Stimulated activated CD4-positive, alpha-beta T cell treated with anti-CD3 and anti-CD28 coated beads, TNF-alpha, amount 100 ng/mL, for 4 hours (primary cell): ENCODE measurements at places on chromosomes 6 and 20.
A peak's percentile ranks its signal among the peaks of the same experiment; 100 is the strongest.

GRCh38 chr6:118467181-118467580 lies 80.9 kb upstream of the PLN start:
- DNase-seq = no peak

DNA sequence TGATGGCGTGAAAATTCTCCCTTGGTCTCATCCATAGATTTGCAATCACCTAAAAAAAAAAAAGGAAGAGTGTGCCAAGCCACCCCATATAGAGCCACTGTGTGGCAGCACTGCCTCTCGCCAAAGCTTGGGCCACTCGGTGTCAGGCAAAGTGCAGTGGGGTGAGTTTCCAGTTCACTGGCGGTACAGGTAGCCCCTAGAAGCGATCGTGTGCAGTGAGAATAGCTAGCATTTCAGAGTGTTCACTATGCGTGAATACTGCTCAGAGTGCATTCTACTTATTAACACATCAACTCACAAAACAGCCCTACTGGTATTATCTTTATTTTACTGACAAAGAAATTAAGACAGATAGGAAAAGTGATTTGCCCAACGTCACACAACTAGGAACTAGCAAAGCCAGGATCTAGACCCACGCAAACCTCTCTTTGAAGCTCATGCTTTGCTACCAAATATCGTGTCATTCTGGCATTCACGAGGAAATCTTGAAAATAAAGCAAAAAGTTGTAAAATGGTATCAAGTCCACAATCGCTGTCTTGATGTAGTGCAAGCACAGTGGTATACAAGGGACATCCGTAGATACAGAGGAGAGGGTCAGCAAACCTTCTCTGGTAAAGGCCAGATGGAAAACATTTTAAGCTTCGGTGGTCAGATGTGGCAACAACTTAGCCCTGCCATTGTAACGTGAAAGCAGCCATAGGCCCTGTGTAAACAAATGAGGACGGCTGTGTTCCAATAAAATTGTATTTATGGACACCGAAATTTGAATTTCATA lies 10.4 kb upstream of the GCNT2 start:
- no peak for DNase-seq

DNA sequence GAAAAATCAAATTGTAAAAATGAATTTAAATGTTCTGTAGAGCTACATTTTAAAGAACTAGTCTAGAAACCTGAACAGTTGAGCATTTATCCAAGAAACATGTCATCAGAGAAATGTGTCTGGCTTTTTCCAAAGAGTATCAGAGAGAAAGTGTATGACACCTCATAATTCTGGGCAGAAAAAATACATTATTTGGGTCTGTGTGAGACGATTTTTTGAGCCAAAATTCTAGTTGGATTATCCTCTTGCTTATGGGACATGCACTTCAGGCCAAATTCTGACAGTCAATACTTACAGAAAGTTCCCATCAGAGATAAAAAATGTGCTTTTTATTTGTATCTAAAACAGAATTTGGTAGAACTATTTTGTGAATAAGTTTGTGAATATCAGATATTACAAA lies 1242.7 kb downstream of the EPHA7 start:
- no peak for DNase-seq

DNA sequence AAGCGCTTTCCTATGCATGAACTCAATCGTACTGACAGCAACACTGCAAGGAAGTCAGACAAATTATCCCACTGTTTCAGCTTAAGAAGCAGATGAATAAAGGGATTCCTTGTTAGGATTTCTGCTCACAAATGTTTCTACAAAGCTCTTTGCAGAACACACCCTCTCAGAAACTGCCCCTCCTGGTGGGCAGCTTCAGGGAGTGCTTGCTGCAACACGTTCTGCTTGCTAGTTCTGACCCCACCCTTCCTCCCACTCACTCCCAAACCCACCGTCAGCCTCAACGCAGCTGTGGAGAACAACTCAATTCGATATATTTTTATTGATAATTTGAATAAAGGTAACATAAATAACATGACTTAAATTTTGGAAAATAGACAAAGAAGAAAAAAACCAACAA lies 250.8 kb upstream of the PRDM1 start:
- no peak for DNase-seq

GRCh38 chr20:49674383-49675352 lies 39.0 kb downstream of the B4GALT5 start:
- DNase-seq = no peak

- no peak for DNase-seq
Observed at GRCh38 chr6:140893432-140893831, 1239.3 kb upstream of the GJE1 start.

- no peak for DNase-seq
Observed at GRCh38 chr6:111430605-111431376, 52.2 kb downstream of the REV3L start.

DNA sequence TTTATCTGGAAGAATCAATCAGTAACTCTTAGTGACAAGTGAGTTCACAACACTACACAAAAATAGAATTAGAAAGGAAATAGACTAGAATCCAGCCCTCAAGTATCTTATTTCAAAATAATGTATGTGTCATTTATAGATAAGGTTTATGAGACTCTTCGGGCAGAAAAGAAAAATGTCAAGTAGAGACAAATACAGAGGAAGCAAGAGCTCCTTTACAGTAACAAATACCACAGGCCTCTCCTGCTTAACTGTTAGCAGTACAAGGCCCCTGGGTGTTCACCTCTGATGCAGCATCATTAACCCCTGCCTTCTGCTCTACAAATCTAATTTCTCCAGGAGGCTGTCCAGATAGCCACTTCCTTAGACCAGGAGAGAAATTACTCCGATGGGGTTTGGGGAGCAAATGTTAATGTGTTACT lies 76.7 kb downstream of the UBE3D start:
- DNase-seq = no peak

GRCh38 chr6:108114841-108115597 lies 40.5 kb upstream of the OSTM1 start:
- DNase-seq = no peak

DNA sequence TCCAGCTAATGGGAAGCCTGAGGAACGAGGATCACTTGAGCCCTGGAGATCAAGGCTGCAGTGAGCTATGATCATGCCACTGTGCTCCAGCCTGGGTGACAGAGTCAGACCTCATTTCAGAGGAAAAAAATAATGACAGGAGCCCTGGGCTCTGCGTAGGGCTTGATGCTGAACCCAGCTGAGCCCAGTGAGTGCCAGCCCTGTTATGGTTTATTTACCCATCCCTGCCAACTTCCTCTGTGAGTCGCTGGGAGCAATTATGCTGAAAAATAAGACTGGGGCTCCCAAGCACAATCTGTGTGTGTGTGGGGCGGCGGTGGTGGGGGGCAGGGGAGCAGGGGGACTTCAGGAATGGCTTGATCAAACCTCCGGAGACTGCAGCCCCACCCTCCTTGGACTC lies 75.9 kb upstream of the PMEPA1 start:
- DNase-seq = no peak

DNA sequence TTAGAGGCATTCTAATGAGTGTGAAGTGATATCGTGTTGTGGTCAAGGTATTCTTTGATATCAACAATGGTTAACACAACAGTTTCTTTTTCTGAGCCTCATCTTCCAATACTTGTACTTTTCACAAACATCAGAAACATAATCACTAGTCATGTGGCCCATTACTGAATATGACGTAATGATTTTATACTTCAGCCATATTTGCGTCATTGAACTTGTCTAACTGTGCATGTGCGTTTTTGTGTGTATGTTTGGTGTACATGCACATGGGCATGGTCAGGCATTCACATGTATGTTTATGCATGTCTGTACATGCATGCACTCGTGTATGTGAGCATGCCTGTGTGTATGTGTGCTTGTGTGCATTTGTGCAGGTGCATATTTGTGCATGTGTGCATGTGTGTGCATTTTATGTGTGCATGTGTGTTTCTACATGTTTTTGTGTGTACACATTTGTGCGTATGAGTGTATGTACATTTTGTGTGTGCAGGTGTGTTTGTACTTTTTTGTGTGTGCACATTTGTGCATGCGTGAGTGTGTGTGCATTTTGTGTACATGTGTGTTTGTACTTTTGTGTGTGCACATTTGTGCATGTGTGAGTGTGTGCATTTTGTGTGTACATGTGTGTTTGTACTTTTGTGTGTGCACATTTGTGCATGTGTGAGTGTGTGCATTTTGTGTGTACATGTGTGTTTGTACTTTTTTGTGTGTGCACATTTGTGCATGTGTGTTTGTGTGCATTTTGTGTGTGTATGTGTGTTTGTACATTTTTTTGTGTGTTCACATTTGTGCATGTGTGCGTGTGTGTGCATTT lies 29.4 kb downstream of the PRR18 start:
- DNase-seq = no peak

DNA sequence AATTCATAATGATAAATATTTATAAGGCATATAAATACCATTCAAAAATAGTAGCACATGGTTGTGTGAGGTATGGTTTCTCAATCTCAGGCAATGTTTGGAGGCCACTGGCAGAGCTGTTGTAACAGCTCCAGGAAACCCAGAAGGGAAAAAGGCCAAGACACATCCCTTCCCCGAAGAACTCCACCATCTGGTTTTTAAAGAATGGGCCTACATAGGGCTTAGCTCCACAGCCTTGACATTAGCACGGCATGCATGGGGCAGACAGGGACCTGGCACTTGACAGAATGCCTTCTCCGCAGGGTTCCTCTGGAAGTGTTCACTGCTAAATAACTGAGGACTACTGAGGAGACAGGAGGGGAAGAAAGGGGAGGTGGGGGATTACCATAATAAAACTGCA lies 16.1 kb upstream of the FOXO3 start:
- DNase-seq = no peak

GRCh38 chr6:70413992-70414494 lies 735 bp downstream of the FAM135A start:
- no peak for DNase-seq

DNA sequence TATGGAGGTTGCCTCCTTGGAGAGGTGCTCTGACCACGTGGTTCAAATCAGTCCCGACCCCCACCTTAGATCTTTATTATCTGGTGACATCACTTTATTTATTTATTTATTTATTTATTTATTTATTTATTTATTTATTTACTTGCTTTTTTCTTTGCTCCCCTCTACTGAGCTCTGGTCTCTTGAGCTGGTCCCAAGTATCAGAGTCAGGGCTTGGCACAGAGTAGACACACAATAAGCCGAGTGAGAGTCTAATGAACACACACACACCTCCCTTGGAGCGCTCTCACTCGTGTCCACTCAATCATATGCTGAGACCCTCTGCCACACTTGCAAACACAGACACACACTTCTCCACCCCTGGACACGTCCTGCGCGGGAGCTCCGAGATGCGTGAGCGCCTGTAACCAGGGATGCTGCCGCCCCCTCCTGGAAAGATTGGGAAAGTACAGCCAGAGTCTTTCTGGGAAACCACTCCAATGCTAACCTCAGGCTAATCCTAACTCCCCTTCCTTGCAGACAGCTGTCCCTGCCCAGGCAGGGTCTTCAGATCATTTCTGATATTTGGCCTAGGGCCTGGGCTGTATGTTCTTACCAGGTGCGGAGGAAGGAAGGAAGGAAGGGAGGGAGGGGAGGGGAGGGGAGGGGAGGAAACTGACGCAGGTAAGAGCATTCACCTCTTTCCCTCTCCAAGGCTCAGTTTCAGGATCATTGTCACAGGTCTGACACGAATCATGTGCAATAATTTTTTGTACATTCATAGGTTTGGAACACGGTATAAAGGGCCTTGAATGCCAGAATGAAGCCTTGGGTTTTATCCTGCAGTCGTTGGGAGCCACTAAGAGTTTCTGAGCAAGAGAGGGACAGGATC lies 70.9 kb downstream of the STK35 start:
- peak; percentile 49 for DNase-seq

GRCh38 chr6:8079126-8079525 lies 14.9 kb upstream of the BLOC1S5 start:
- no peak for DNase-seq

DNA sequence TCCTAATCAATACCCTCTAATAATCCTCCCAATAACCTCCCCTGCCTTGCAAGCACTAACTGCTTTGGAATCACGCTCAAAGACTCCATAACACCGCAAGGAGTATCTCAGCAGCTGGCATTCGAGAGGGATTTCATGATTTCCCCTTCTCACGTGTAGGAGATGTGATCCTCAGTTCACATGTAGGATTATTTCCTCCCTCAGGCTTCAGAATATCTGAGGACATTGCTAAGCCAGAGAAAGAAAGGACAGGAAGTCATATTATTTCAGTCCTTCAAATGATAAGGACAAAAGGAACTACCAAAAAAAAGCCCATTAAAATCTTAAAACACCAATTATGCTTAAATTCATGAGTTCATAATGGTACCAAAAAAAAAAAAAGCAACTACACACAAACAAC lies 122.9 kb downstream of the NFATC2 start:
- no peak for DNase-seq

- no peak for DNase-seq
Observed at GRCh38 chr6:130314271-130314670, 51.5 kb upstream of the TMEM200A start.

DNA sequence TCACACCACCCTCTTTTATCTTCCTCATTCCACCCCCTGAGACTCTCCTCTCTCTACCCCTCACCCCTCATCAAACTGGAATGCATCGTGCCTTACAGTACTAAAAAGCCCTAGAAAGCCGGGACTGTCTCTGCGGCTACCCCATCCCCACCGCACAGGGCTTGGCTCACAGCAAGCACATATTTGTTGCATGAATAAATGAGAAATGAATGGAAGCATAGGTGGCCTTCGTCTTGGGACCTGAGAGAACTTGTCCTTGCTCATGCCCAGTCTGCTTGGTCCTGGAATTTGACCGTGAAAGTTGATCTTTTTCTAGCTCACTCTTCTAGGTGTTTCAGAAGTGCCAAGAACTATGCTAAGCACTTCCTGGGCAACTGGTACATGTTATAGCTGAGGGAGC lies 53.3 kb downstream of the APCDD1L start:
- DNase-seq = no peak

- no peak for DNase-seq
Observed at GRCh38 chr20:62051144-62051543, 14.5 kb downstream of the TAF4 start.

DNA sequence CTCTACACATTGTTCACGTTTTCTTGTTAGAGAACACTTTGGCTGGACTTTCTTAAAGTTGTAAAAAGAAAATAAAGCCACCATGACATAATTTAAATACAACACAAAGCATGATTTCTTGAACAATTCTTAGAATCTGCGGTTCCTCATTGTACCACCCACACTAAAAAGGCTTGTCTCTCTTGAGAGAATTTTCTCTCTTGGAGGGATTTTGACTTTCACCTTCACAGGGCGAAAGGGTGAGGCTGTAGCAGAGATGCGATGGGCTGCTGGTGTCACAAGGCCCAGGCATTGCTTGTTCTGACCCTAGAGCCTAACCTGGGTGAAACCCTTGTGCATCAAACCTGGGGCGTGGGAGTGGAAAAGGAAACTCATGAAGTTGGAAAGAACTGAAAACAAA lies 122.7 kb upstream of the RIPOR2 start:
- DNase-seq = no peak

DNA sequence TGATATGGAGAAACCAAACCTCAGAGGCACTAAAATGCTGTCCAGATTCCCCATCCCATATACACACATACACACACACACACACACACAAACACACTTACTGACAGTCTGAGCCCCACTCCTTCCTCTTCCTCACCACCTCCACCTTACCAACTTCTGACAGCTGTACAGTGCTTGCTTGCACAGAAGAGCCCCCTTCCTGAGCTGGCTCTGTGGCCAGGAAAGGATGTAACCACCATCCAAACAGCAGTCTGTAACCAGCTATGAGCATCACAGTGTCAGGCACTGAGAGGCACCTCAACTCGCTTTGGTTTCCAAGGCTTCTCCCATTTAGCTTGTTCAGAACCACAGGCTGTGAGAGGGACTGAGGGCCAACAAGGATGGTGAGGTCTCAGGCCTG lies 5.9 kb upstream of the C6orf136 start:
- DNase-seq = no peak

GRCh38 chr6:42142118-42142835 lies at the start of gene C6orf132:
Gene C6orf132, minus strand, starts transcription at chr6:42142620. Its CDS starts 176 bp downstream, at chr6:42142444.
- DNase-seq = no peak
